ENCODE measurements at places on chromosomes 2 and 18.

GRCh38 chr2:54597153-54597848 lies 126.2 kb upstream of the EML6 start:
- peak; percentile 45 for DNase-seq

DNA sequence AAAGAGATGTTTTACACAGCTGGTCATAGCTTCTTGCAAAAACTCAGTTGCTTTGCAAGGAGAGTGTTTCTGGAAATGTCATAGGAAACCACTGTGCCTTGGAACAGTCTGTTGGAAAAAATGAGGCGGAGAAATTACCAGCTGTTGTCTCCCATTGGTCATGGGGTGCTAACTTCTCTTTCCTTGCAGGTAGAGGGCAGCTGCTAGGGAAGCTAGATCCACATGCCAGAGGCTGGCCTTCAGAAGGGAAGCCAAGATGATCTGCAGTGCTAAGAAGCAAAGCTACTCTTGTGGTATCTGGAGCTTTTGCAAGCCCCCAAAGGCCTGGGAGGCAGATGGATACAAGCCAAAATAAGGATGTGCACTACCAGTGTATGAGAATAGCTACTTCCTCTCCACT lies 34.8 kb upstream of the LAMA1 start:
- DNase-seq = no peak

DNA sequence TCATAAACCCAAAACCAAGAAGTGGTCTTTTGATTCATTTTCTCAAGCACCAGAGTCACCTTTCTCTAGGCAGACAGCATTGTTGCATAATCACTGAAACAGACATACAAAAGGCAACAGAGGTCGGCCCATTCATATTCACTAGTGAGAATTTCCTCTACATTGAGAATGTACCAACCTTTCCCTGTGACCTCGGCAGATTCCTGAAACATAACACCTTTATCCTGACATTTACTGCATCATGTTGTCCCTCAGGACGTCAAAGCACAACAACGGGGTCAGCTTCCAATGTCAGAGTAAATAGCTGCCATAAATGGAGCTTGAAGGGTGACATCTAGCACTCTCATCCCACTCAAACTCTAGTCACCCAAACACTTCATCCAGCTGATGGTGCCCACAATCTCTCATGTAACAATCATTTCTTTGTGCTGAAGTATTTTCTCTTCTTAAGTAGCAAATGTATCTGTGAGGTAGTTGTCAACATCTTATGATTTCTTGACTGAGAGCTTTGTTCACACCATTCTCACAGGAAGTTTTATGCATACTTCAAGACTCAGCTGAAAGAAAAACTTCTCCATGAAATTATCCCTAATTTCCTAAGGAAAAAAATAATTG lies 802.6 kb upstream of the CHAC2 start:
- no peak for DNase-seq

DNA sequence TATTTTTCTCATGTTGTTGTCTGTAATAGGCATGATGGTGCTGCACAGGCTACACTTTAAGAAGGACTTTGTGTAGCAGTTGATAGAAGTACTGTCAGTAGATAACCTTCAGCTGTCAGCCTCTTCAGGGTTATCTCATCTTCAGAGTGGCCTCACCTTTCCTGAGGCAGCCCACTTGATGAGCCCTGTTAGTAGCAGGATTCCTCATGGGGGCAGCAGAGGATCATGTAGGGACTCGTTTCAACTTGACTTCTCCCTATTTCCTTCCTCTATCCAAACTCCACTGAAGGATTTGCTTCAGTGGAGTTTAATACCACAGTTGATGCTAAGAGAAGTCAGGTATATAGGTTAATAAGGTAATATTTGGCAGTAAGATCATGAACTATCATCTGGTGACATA lies 530.3 kb upstream of the FSIP2 start:
- no peak for DNase-seq

- peak; percentile 55 for DNase-seq
Observed at GRCh38 chr2:215680605-215681598, 245.0 kb upstream of the FN1 start.

DNA sequence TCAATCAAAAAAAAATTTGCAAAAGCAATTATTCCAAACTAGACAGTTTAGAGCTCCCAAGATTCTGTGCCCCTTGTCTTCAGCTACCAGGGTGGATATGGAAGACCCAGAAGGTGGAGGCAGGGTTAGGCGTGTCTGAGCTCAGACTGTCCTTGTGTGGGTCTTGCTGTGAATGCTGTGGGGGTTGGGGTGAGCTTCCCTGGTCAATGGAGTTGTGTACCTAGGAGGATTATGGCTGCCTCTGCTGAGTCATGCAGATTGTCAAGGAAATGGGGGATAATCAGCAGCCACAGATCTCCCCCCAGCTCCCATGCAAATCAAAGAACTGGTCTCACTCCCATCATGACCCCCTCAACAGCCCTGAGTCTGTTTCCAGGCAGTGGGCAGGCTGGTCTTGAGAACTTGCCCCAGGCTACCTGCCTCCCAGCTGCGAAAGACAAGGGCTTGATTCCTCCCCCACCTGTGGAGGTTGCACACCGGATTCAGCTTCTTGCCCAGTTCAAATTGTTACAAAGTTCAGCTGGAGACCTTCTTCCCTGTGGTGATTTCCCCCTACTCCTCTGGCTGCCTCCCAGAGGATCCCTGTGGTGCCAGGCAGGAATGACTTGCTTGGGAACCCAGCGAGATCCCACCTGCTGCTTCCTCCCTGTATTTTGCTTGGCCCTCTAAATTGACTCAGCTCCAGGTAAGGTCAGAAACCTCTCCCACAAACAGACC lies 77.0 kb downstream of the RAD51AP2 start:
- no peak for DNase-seq

DNA sequence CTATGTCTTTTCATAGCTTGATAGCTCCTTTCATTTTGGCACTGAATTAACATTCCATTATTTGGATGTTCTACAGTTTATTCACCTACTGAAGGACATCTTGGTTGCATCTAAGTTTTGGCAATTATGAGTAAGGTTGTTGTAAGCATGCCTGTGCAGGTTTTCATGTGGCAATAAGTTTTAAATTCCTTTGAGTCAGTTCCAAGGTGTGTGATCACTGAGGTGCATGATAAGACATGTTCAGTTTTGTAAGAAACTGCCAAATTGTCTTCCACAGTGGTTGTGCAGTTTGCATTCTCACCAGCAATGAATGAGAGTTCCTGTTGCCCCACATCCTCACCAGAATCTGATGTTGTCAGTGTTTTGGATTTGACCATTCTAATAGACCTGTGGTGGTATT lies 24.2 kb downstream of the XDH start:
- DNase-seq = no peak

- DNase-seq = no peak
Observed at GRCh38 chr18:59265974-59266369, 7.3 kb downstream of the RAX start.

- DNase-seq = no peak
Observed at GRCh38 chr18:41886126-41886807, 68.8 kb upstream of the PIK3C3 start.

GRCh38 chr2:228017784-228018183 lies 146.4 kb downstream of the DAW1 start:
- DNase-seq = no peak

GRCh38 chr2:68420254-68420910 lies 46.7 kb downstream of the FBXO48 start:
- no peak for DNase-seq

- no peak for DNase-seq
Observed at GRCh38 chr18:72360634-72361033, 183.5 kb downstream of the CBLN2 start.

DNA sequence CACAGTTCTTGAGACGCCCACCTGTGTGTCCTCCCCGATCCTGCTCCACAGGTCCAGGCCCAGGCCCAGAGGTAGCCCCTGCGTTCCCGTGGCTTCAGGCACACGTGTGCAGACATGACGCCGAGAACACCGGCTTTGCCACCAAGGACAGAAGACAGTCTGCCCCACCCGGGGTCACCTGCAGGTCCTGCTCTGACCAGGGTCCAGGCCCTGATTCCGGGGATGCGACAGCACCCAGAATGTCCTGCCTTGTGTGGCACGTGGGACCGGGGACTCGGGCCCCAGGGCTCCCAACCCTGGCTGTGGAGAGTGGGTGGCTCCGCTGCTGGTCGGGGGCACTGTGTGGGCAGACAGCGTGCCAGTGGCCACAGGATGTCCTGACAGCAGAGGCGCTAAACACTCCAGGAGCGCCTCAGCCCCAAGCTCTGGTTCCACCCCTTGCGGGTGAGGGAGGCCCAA lies 36.9 kb downstream of the ADI1 start:
- no peak for DNase-seq

GRCh38 chr2:222404151-222404905 lies 20.0 kb upstream of the SGPP2 start:
- no peak for DNase-seq

DNA sequence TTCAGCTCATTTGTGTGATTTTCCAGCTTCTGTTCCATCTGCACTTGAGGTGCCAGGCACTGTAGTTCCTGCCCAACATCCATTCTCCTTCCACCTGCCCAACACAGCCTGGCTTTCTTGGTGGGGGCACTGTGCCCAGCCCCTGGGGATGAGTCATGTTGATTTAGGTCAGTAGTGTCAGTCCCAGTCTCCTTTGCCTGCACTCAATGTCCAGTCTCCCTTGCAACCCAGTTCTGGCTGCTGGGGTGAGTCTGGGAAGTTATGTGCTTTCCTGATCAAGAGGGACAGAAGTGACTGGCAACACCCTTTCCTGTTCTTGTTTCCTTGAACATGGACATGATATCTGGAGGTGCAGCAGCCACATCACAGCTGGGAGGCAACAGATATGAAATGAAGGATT lies 1.5 kb upstream of the ASB18 start:
- DNase-seq = no peak
